Stimulated activated CD8-positive, alpha-beta memory T cell treated with anti-CD3 and anti-CD28 coated beads, Interleukin-2, amount 100 ng/mL, for 48 hours (primary cell): ENCODE measurements at places on chromosomes 1 and 21.

DNA sequence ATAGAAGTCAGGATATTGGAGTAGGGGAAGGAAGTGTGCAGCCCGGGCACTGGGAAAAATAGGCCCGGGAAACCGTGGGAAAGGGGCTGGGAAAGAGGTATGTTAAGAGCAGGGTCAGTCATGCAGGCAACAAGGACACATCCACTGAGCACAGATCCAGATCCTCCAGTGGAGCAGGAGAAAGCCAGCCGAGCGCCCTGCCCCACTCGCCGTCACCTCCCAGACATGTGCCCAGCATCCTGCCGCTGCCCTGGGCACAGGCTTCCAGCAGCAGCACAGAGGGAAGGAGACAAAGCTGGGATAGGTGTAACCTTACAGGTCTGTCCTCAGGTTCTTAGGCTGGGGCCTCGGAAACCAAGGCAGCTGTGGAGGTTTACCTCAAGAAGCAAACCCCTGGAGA, 64.2 kb downstream of the FAM163A start:
- no peak for DNase-seq

DNA sequence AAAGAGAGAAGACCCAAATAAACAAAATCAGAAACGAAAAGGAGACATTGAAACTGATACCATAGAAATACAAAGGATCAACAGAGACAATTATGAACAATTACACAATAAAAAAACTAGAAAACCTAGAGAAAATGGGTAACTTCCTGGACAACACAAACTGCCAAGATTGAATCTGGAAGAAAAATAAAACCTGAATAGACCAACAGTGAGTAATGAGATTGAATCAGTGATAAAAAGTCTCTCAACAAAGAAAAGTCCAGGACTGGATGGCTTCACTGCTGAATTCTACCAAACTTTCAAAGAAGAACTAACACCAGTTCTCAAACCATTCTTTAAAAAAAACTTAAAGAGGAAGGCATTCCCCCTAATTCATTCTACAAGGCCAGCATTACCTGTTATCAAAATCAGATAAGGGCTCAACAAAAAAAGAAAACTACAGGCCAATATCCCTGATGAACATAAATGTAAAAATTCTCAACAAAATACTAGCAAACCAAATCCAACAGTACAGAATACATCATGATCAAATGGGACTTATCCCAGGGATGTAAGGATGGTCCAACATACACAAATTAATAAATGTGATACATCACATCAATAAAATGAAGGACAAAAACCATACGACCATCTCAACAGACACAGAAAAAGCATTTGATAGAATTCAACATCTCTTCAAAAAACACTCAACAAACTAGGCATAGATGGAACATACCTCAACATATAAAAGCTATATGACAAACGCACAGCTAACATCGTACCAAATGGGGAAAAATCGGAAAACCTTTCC, 119.9 kb downstream of the ACBD6 start:
- DNase-seq = no peak

DNA sequence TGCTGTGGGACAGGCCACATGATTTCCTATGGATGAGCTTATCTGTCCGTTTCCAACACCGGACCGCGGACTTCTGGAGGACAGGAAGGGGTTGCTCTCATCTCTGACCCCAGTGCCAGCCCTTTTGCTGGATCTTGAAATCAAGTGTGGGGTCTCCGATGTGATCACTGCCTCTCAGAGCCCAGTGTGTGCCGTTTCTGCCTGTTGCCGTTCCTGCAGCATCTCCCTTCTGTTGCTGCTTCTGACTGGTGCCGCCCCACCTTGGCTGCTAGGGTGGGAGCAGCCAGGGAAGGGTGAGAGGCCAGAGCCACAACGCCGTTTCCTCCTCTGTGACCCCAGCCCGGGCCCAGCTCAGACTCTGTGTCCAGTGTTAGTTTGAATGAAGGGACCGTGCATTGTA, 67.3 kb upstream of the WNT4 start:
- DNase-seq = no peak

- DNase-seq = no peak
Observed at GRCh38 chr1:186950547-186950946, 121.8 kb downstream of the PLA2G4A start.

DNA sequence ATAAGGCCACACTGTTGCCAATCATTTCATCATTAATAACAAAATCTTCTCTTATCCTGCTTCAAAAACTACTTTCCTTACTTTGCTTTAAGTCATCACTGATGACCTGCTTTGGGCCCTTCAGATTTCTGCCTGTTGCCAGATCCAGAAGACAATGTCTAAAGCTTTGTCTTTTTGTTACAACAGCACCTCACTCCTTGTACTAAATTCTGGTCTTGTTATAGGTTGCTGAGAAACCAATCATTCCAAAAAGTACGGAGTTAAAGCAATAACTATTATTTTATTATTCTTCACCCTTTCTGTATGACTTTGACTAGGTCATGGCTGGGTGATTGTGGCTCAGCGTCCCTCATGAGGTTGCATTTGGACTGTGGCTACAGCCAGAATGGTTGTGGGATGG, 633.5 kb downstream of the PTPRU start:
- DNase-seq = no peak

- no peak for DNase-seq
Observed at GRCh38 chr1:226908913-226909312, 31.2 kb upstream of the COQ8A start.

- no peak for DNase-seq
Observed at GRCh38 chr1:54263601-54264226, 63.7 kb downstream of the MRPL37 start.

GRCh38 chr1:235642943-235643371, 6.6 kb downstream of the GNG4 start:
- DNase-seq = no peak

- DNase-seq = no peak
Observed at GRCh38 chr1:155941845-155942531, 550 bp downstream of the RXFP4 start.

GRCh38 chr21:36385233-36386030, at the start of gene CHAF1B:
Gene CHAF1B, plus strand, starts transcription at chr21:36385392. Its CDS starts 745 bp downstream, at chr21:36386137.
- peak; percentile 75 for DNase-seq

DNA sequence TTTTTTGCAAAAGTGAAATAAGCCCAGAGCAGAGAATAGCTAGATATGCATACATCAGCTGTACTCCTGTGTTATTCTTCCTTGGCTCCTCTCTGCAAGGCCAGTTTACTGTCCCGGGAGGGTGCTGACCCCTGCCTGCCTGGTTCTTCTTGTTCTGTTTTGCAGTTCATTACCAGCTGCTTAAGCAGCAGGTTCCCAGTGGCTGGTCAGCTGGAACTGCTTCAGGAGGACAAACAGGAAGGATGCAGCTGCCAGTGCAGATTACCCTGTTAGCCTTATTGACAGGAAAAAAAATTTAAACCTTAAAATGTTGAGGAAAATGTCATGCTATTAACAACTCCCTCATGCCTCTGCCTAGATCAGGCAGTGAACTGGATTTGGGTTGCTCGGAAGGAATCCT, 16.0 kb upstream of the LRIG2 start:
- DNase-seq = no peak

- peak; percentile 49 for DNase-seq
Observed at GRCh38 chr1:115595279-115596079, 46.3 kb upstream of the VANGL1 start.

GRCh38 chr1:32848354-32849063, 22.2 kb downstream of the FNDC5 start:
- DNase-seq = no peak

DNA sequence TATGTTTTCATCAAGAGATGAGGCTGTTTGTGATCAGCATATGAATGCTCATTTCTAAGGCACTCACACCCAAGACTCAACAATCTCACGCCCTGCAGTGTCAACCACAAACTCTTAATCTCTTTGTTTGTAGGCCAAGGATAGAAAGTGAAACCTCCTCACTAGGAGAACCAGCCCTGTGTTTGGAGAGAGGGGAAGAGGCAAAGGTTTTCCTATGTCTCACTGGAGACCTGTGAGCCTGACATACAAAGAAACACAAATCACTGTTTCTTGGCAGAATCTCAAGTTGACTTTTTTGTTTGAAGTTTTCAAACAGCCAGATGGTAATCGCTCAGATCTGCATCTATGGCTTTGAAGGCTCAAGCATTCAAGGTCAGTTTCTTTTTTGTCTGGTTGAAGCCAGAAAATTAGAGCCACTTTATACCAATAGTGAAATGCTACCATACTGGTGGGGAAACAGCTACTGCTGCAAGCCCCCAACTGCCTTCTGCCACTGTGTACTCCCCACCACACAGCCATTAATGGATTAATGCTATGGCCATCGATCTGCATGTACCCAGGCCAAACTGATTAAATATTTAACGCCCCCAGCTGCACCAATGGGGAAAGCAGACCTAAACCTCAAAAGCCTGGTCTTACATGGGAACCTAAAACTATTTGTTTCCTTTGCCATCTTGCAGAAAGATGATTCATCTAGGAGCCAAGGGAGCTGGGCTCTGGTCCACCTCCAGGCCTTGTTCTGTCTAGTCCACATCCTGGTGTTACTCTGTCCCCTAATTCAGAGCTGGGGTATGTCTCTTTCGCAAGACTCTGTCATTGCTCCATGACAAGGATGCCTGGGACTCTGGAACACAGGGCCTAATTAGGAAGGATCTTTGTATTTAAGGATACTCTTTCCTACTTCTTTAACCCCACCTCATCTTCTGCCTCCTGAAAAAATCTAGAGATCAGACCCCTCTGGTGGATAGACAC, 16.3 kb downstream of the PDZK1 start:
- peak; percentile 6 for DNase-seq

DNA sequence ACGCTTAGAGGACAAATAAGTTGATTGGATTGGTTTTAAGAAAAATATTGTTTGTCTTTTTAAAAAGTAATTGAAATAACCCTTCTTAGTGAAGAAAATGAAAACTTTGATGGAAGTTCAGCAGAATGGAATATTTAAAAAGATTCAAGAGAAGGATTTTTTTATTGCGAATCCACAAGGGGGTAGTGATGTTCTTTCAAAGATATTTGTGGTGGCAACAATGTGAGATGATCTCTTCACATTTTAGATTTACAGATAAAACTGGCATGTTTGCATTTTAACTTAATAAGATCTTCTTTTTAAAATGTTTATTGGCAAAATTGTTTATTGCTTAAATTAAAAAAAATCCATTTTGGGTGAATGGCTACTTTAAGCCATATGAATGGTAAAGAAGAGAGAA, 8.9 kb downstream of the CAMTA1 start:
- no peak for DNase-seq

GRCh38 chr1:50620680-50621329, 197.6 kb upstream of the DMRTA2 start:
- no peak for DNase-seq

DNA sequence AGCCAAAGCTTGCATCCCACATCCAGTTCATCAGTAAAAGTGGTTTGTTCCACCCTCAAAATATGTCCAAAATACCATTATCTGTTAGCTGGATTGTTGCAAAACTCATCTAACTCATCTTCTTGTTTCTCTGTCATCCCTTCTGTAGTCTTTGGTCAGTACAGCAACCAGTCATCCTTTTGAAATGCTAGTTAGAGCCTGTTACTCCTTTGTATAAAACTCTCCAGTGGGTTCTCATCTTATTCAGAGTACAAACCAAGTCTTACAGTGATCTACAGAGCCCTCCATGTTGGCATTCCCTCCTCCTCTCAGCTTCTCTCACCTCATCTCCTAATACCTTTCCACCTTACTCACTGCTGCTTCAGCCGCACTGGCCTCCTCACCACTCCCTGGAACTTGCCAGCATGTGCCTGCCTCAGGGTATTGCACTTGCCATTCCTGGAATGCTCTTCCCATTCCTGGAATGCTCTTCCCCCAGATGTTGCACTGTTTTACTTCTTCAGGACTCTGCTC, 70.6 kb downstream of the LAMC1 start:
- DNase-seq = no peak

DNA sequence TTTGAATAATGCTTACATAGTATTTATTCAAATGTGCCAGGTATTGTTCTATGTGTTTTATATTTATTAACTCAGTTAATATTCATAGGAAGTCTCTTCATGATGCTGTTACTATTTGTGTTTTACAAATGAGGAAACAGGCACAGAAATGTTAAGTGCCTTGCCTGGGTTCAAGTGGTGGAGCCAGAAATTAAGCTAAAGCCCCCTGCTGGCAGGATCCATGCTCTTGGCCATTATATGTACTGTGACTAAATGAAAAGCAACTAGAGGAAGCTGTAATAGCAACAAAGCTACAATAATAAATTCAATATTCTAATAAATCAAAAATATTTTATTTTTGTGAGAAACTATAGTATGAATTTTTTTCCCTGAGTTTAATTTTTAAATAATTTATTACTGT, 30.0 kb downstream of the IARS2 start:
- DNase-seq = no peak

GRCh38 chr1:154809436-154810413, 60.4 kb downstream of the KCNN3 start:
- DNase-seq = no peak

- peak; percentile 30 for DNase-seq
Observed at GRCh38 chr21:34544032-34544496, 32.1 kb upstream of the KCNE1 start.

DNA sequence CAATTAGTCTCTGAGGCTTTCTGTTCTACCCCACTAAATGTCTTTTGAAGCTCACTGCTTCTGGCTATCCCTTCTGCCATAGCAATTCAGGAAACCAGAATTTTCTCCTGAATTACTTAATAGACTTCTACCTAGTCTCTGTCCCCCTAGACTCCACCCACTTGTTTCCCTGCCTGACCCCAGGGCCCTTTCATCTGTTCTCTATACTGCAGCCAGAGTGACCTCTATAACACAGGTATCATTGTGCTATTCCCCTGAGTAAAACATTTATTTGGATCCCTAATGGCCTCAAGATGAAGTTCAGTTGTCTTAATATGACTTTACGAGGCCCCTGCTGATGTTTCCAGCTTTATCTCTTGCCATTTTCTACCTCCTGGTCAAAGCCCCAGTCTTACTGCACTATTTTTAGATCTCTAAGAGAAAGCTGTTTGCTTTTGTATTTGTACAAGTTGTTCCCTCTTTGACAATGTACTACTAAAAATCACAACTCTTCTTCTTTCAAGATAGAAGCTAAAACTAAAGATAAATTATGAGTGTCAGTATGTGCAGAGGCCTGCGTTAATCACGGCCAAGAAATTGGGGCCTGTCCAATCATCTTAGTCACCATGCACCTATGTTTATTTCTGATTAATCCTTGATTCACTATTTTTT, 54.5 kb downstream of the ATP1B1 start:
- DNase-seq = no peak

- no peak for DNase-seq
Observed at GRCh38 chr1:223683586-223684487, 18.3 kb upstream of the CAPN8 start.

- DNase-seq = no peak
Observed at GRCh38 chr1:237981223-237981622, 90.5 kb upstream of the ZP4 start.

- DNase-seq = no peak
Observed at GRCh38 chr1:231557898-231558707, 29.6 kb downstream of the TSNAX start.

GRCh38 chr21:43853851-43854772, 10.9 kb upstream of the AGPAT3 start:
- no peak for DNase-seq

- DNase-seq = no peak
Observed at GRCh38 chr1:112997781-112998180, 41.8 kb upstream of the SLC16A1 start.
